ENCODE measurements at places on chromosomes 1 and 21.

GRCh38 chr1:31310198-31310597 is 13.4 kb downstream of the ZCCHC17 start:
- DNase-seq = no peak

- no peak for DNase-seq
Observed at GRCh38 chr1:3836421-3836820, 20.6 kb downstream of the CEP104 start.

DNA sequence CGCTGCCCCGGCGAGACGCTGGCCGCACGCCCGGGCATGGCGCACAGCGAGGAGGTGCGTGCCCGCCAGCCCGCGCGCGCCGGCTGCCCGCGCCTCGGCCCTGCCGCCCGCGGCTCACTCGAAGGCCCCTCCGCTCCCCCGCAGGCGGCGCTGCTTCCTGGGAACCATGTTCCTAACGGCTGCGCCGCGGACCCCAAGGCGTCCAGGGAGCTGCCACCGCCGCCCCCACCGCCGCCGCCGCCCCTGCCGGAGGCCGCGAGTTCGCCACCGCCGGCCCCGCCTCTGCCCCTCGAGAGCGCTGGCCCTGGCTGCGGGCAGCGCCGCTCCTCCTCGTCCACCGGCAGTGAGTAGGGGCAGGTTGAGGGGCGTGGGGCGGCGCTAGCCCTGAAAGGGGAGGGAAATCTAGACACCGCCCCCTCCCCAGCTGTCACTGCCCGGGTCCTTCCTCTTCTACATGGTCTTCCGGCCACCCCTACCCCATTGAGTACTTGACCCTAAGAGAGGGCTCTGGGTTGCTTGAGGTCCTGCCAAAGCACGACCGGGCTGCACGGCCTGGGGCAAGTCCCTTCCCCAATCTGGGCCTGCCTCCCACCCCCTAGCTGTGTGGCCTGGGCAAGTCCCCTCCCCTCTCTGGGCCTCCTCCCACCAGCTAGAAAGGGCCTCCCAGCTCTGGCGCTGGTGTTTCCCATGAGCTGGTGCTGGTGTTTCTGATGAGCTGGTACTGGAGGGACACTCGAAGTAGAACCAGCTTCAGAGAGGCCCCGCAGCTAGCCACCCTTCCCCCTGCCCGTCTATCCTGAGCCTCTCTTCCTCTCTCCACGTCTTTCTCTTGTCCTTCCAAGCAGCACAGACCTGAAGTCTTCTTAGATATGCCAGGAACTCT is 17.0 kb downstream of the TNFRSF25 start:
- DNase-seq = no peak

GRCh38 chr1:87346130-87346814 is 17.6 kb downstream of the LMO4 start:
- no peak for DNase-seq

- DNase-seq = no peak
Observed at GRCh38 chr21:29315131-29315749, 16.5 kb downstream of the BACH1 start.

GRCh38 chr1:150692720-150693119 is 4.2 kb downstream of the GOLPH3L start:
- no peak for DNase-seq

GRCh38 chr1:119865627-119866026 is 30.7 kb downstream of the ADAM30 start:
- DNase-seq = no peak

DNA sequence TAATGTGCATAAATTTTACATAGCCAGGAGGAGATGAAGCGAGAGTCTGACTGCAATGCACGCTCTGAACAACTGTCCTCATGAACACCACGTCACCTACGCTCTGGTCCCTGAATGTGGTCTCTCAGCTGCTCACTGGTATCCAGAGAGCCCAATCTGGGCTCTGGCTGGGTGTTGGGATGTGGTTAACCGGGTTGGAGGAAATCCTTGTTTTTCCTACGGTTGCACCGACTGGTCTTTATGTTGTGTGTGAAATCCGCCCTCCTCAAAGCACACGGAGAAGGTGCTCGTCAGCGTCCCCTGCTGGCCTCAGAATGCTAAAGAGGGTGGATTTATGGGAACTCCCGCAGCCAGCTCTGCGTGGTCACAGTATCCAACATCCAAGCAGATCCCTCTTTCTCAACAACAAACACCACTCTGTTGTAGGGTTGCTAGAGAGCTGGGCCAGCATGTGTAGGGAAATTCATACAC is 51.8 kb upstream of the FAM89A start:
- no peak for DNase-seq

DNA sequence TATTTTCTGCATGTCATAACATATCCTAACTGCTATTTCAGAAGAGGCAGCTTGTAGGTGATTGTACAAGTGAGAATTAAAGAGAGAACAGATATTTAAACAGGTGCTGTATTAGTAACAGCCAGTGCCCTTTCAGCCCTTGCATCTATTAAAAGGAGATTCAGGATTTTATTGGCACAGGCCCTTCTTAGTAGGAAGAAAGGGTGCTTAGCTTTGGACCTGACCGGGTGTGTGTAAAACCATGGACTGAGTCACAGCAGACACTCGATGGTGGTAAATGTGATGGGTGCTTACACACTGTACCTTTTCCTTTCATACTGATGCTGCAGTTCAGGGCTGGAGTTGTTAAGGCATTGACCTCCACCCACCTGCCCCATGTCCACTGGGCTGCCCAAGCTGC is 12.7 kb upstream of the CD101 start:
- no peak for DNase-seq

All from memory B cell (primary cell).